ENCODE measurements at places on chromosomes 11 and 22.
A peak's percentile ranks its signal among the peaks of the same experiment; 100 is the strongest.

DNA sequence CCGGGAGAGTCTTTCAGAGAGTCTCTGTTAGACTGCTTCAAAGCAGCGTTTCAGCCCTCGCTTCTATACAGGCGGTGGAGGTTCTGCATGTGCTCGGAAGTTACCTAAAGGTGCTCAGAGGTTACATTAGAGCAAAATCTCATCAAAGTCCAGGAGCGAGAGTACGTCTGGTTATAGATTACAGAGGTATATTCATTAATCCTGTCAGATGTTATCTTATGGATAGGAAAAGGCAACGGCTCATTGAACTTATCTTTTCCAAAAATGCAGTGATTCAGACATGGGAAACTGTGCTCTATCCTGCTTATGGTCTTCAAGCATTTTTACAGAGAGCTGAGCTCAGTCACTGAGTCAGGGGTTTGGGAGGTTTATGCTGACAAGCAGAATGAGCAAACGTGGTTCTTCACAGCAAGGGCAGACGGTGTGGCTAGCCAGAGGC is 9.1 kb upstream of the ZBED5 start:
- DNase-seq = no peak

- peak; percentile 38 for DNase-seq
These were observed 244.9 kb downstream of the CASP12 start for GRCh38 chr11:104653407-104653806.

DNA sequence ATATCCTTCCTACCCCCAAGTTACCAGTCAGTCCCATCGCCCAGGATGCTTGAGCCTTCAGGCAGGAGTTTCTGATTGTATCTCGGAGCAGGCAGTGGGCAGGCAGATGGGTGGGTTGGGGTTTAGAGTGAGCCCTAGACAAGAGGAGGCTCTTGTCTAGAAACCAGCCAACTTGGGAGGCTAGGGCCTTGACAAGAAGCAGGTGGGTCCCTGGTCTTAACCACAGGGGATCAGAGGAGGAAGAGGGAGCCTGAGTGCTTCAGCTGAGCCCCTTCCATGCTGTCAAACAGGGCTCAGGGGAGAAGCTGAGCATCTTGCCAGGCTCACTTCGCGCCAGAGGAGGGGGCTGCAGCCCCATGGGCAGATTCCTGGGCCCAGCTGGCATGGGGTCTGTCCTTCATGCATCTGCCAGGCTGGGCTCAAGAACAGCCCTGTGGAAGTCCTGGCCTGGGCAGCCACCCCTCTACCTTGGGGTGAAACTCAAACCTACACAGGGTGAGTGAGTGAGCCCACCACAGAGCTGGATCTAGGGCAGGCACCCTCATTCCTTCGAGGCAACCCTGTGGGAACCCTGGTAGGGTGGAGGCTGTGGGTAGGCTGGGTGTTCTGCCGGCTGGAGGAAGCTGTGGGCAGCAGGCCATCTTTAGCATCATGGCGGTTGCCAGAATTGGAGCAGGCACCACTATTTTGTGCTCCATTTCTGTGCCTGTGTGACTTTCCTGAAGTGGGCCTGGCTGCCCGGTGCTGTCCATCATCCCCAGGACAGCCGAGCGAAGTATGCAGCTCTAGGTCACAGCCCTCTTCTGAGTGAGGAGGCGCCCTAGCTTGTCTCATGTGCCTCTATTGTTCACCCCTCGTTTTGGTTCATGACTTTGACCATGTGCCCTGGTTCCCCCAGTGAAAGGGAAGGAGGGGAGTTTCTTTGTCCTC is 108.1 kb downstream of the MORC2 start:
- DNase-seq = no peak

DNA sequence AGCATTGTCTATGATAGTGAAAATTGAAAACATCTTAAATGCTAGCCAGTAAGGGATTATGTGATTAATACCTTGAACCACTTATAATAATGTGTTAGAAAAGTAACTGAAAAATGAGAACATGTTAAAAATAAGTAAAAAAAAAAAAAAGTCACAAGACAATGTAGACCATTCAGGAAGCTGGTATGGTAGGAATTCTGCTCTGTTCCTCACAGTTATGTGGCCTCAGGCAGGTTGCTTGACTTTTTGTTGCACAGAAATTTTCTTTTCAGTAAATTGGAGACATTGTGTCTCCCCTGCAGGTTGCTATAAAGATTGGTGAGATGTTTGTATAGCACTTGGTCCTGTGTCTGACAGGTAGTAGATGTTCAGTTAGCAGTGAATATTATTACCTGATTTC is 17.3 kb upstream of the PLET1 start:
- DNase-seq = no peak

DNA sequence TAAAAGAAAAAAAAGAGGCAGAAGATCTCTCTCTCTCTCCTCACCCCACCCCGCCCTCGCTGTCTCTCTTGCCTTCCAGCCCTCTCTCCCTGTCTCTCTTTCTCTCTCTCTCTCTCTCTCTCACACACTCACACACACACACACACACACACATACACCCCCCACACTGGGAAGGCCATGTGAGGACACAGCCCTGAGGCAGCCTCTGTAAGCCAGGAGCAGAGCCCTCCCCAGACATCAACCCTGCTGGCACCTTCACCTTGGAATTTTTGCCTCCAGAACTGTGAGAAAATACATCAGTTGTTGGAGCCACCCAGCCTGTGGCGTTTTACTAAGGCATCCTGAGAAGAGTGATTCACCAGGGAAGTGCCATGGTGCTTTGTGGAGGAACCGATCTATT is 14.7 kb downstream of the APOL3 start:
- DNase-seq = no peak

DNA sequence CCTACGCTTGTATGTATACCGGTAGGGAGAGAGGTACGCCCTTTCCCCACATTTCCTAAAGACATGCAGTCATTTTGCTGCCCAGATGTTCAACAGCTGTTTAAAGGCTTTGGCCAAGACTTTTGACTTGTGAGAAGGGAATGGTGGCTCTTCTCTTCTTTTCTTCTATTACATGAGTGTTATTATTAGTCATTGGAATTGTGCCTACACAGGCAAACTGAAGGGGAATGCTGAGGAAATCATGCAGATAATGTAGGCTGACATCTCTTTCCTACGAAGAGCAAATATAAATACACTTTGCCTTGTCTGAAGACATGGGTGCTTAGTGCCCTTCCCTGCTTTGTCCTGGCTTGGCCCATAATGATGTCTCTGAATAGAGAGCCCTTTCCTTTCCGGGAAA is 194.3 kb upstream of the NARS2 start:
- no peak for DNase-seq

- no peak for DNase-seq
These were observed 162.0 kb downstream of the SWAP70 start for GRCh38 chr11:9825895-9826294.

- no peak for DNase-seq
These were observed 209.7 kb downstream of the C11orf91 start for GRCh38 chr11:33490842-33491370.

GRCh38 chr11:130673698-130674097 is 225.3 kb downstream of the ADAMTS15 start:
- no peak for DNase-seq

DNA sequence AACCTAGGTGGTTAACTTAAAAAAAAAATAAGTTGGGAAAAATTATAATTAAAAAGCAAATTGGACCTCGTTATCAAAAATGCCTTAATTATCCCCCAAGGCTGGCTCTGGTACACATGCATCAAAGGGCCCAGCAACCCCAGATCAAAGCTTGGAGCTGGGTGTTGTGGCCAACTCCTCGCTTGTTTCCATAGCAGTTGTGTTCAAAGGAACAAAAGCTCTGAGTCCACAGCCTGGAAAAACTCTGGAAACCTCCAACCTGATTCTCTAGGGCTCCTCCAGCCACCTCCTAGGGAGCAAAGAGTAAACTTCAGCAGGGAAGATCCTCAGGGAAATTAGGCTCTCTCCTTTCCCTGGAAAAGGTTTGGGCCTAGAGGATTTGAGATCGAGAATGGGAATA is 149.4 kb downstream of the NXPE2 start:
- no peak for DNase-seq

DNA sequence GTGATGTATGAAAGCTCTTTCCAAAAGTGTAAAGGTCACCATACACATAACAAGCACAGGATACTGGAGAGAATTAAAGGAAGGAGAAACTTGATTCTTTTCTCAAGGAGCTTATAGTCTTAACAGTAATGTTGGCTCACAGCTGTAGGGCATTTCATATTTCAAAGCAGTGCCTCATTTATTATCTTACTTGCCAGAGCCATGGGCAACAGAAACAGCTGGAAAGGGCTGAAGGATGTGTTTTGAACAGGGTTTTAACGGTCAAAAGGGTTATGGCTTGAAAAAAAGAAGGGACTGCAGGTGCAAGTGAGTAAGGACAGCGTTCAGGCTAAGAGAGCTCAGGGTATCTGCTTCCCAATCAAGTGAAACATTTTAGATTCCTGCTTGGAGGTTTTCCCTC is 2.7 kb upstream of the GRAMD1B start:
- no peak for DNase-seq

- no peak for DNase-seq
These were observed 4.4 kb downstream of the TTC38 start for GRCh38 chr22:46272196-46272595.

GRCh38 chr22:48369789-48370507 is 1457.7 kb downstream of the BRD1 start:
- DNase-seq = no peak

DNA sequence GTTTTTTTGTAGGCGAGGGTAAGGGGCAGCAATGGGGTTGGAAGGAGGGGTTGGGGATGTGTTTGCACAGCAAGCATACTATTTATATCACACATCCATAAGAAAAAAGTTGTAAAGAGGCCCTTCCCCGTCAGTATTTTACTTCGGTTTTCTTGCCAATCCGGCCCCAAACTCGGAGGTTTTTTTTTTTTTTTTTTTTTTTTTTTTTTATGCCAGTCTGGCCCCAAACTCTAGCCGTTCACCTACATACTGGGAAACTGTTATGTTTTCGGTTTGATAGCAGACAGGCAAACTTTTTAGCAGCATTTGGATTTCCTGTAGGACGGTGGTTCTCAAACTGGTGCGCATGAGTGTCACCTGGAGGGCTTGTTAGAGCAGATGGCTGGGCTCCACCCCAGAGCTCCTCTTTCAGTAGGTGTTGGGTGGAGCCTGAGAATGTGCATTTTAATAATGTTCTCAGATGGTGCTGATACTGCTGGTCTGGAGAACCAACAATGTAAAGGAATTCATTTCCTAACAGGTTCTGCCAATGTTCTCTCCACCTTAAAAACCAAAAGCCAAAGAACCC is 76.5 kb upstream of the ZBED5 start:
- no peak for DNase-seq

- no peak for DNase-seq
These were observed 13.1 kb downstream of the SCARF2 start for GRCh38 chr22:20424568-20424931.

DNA sequence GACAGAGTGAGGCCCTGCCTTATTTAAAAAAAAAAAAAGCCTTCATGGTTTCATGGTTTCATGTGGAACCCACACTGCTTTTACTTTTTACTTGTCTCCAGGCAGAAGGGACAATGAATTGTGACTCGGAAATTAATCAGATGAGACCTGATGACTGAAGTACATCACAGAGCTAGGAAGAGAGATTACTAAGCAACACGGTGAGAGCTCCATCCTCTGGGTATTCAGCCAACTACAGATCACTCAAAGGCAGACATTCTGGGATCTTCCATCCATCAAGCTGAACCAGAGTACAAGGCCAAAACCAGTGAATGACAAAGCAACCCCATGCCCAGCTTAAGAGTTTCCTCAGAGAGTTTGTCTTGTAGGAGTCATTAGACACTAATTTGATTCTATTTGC is 433.2 kb downstream of the SOX6 start:
- DNase-seq = no peak

Data from inflammatory macrophage treated with lipopolysaccharide for 4 hours (primary cell).